ENCODE measurements at places on chromosomes 4 and X. TPM values are rescaled to one million over a fixed set of nuclear protein-coding genes. Genes with fewer than 3 reads are reported as not detected.

USP17L15 gene
- not detected for polyA plus RNA-seq

DNA sequence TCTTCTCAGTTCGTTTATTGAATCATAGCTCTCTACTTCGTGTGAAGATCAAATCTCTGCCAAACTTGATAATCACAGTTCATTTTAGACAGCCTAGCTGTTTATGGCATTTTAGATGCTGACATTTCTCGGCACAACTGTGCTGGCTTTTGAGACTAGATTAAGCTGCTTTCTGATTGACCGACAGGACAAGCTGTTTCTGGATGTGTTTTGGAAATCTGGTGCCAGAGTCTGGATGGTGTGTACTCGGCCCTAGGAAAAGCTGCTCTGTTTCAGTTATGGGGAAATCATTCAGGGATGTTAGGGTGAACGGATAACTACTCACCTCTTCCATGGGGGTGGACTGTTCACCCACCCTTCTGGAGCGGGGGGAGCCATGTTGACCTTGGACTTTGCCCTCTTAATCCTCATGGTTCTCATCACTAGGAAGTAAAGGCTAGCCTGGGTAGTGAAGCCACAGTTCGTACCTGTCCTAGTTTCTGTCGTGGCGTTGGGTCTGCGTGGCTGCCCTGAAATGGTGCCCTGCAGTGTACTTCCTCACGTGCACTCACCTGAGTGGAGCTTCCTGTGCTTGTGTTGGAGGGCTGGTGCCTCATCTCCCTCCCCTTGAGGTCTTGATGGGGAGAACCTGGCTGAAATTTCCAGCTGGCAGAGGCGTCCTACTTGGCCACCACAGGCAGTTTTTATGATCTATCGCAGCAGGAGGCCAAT lies 13.7 kb upstream of the WDR1 start:
- H3K27ac ChIP-seq: no peak overlapping the region
- DNase-seq: no peak
- H3K27me3 ChIP-seq: no peaks in the 10 kb centered on the region
- no peaks in the 10 kb centered on the region for H3K36me3 ChIP-seq
- no peak overlapping the region for H3K4me3 ChIP-seq

- no peak overlapping the region for H3K4me3 ChIP-seq
- no peaks in the 10 kb centered on the region for H3K4me1 ChIP-seq
Measured at GRCh38 chr4:125021189-125021588, 293.6 kb upstream of the FAT4 start.

- H3K27me3 ChIP-seq: no peaks in the 10 kb centered on the region
- no peaks in the 10 kb centered on the region for H3K36me3 ChIP-seq
- H3K4me3 ChIP-seq: no peak overlapping the region
Measured at GRCh38 chr4:142549726-142550463, 296.2 kb downstream of the INPP4B start.

DNA sequence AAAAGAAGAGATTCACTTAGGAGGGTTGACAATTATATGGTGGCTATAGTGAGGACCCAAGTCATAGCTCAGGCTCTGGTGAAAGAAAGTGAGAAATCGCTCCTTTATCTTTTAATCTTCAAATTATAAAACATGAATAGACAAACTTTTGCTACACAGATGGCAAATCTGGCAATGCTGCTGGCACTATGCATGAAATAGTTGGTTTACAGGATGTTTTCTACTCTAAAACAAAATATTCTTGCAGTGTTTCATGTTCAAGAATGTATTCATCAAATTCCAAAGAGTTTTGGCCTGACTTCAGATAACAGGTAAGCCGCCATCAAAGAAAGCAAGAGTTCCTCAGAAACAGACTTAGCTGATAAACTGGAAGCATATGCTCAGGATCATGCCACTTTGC lies 801.2 kb downstream of the C4orf33 start:
- no peaks in the 10 kb centered on the region for H3K36me3 ChIP-seq
- H3K4me1 ChIP-seq: no peaks in the 10 kb centered on the region
- H3K4me3 ChIP-seq: no peak overlapping the region

DNA sequence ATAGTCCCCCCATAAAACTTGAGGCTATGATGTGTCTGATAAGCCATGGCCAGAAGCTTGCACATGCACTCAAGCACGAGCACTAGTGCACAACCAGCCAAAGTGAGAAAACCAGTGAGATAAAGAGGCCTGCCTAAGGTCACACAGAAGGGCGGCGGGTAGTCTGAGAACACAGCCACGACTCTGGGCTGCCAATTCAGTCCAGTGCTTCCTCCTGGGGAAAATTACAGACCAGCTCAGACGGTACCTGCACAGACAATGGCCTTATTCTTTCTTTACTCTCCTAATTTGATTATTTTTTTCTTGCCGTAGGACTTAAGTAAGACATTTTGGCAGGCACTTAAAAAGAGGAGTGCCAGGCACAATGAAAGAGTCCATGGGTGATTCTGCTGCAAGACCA lies 533.2 kb upstream of the FAT1 start:
- H3K27ac ChIP-seq: no peak overlapping the region
- H3K36me3 ChIP-seq: no peaks in the 10 kb centered on the region
- no peak overlapping the region for H3K4me3 ChIP-seq
- H3K27me3 ChIP-seq: no peaks in the 10 kb centered on the region

GRCh38 chr4:103757631-103758030 lies 37.8 kb upstream of the TACR3 start:
- H3K27me3 ChIP-seq: no peaks in the 10 kb centered on the region
- no peaks in the 10 kb centered on the region for H3K36me3 ChIP-seq
- no peaks in the 10 kb centered on the region for H3K4me1 ChIP-seq
- H3K27ac ChIP-seq: no peak overlapping the region
- no peak overlapping the region for H3K4me3 ChIP-seq
- DNase-seq: no peak

SOD3 gene
- 15.6 TPM for polyA plus RNA-seq
